Ascending aorta (tissue), 2 donors: ENCODE measurements at places on chromosomes 7 and 10.

DNA sequence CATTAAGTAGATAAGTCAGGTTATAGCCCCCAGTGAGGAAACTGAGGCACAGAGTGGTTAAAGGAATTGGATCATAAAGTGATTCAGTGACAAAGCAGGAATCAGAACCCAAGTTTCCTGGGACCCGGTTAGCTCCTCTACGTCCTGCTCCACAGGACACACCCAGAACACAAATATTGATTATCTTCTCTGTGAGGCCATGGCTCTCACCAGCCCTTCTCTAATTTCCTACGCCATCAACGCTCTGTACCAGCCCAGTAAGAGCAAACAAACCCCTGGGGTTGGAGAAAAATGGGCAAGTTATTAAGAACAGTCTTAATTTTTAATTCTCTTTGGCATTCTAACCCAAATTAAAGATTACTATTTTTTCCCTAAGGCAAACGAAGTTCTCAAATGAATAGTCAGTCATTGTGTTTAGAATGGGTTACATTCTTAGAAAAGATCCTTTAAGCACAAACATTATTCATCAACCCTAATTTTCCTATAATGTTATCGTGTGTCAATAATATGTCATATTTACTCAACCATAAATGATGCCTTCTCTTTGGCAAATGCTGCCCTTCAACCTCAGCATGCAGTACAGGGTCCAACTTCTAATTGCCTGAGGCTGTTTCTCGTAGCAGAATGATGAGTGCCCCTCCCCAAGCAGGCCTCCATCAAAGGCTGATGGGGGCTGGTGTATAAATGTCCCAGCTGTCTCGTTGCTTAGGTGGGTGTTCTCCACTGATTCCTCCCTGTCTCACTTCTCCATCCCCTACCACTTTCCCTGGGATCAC lies 25.4 kb upstream of the TM9SF3 start:
- no peak for DNase-seq

DNA sequence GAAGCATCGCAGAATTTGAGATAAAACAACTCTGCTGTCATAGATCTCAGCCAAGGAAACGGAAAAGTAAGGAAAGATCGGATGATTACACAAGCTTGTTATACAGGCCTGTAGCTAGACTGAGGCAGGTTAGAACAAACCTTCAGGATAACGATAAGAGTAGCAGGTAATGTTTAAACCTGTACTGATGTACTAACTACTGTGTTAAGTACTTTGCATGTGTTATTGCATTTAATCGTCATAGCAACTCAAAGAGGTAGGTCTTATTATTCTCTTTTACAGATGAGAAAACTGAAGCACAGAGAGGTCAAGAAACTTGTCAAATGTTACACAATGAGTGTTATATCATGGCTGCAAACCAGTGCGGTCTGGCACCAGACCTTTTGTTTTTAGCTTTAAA lies 352.5 kb downstream of the GPAM start:
- DNase-seq, result no peak

DNA sequence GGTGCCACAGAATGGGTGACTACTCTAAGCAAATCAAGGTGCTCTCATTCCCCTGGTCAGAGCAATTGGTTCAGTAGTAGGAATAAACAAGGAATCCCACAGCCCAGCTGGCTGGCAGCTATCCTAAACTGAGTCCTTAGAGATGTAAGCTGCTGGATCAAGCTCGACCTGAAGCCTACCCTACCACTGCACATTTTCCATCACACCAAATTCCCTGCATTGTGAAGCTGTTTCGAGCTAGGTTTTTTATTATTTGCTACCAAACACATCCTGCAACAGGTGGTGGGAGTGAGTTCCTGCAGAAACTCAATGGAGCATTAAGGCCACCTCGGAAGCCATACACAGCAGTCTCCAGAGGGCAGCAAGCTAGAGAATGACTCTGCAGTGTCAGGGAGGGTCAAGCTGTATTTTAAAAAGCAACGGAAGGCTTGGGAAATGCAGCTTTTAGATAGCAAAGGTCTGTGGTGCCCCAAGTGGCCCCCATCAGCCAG lies 33.7 kb upstream of the TNRC18 start:
- DNase-seq, result no peak

DNA sequence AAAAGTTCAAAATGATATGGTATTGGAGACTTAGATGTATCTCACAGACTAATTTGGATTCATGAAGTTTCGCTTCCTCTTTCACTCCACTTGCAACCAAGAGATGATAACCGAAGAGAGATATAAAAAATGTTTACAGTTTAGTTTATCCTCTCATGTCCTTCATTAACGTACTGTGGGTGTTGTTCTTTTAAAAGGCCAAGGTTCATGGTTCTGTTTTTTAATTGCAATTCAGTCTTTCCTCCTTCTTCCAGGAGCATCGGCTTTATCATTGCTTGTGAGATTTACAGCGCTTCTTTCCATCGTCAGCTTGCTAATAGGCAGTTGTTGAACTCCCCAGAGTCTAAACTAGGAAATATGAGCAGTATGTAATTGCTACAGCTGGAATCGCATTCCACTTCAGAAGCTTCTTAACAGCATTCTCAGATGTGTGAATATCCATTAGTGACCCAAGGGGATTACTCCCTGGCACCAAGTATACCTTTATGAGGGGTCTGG lies 75.9 kb upstream of the HGF start:
- no peak for DNase-seq

GRCh38 chr7:127040042-127040441 lies 212.7 kb downstream of the GRM8 start:
- no peak for DNase-seq
